NCI-H526 treated with DMSO at 0.1 percent for 48 hours (cell line): ENCODE measurements at places on chromosomes 5 and 9.
A peak's percentile ranks its signal among the peaks of the same experiment; 100 is the strongest.

GRCh38 chr9:28197653-28198052 is 624.4 kb upstream of the C9orf72 start:
- no peak for DNase-seq

DNA sequence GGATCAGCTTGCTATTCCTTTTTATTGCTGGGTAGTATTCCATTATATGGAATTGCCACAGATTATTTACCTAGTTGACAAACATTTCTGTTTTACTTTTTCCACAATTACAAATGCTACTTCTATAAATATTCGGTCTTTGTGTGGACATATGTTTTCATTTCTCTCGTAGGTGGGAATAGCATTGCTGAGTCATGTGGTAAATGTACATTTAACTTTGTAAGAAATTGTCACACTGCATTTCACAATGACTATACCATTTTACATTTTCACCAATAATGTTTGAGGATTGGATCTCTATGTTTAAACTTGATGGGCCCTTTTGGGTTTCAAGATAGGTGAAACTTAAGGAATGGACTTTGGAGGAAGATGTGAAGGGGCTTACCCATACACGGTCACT is 19.7 kb downstream of the RAI14 start:
- no peak for DNase-seq

DNA sequence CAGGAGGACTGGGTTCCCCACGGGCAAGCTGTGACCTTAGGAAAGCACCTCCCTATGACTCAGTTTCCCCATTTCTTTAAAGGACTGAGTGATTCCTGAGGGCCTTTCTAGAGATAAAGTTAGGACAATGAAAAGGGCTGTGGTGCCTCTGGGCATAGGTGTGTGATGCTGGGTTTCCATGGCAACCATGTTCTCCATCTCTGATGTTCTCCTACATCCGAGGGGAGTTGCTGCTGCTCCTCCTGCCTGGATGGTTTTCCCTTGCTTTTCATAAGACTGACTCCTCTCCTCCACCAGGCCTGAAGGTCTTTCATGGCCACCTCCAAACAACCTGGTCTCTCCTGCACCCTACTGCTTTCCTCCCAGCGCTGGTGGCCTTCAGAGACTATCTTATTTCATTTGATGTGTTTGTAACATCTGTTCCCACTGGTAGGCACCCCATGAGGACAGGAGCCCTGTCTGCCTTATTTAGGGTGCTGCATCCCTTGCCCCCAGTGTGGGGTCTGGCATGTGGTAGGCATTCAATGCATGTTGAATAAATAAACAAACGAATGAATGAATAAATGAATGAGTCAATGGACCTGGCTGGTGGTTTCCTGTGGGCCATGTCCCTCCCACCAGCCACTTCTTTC is 112.2 kb upstream of the HAND1 start:
- DNase-seq: no peak

- DNase-seq: no peak
These were observed 8.7 kb downstream of the UBQLN1 start for GRCh38 chr9:83698976-83699585.

DNA sequence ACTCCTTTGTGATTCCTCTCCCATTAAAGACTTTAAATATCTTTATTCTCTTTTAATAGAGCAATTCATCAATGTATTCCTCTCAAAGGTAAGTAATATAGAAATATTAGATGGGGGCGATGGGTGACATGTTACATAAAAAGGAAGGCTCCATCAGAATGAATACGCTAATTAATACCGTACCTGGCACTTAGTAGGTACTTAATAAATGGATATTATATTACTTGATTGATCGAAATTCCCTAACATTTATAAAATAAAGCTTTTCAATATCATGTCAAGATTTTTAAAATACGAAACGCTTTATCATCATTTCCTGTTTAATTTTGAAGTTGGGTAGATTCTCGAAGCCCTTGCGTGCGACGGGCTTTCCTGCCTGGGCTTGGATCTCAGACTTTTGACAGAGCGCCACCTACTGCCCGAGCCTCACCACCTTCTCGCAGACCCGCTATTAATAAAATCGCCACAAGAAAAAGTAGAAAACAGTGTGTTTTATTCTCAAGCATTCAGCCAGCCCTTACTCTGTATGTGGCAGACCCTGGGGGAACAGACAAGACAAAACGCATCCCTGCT is 99.4 kb downstream of the C5orf15 start:
- no peak for DNase-seq

DNA sequence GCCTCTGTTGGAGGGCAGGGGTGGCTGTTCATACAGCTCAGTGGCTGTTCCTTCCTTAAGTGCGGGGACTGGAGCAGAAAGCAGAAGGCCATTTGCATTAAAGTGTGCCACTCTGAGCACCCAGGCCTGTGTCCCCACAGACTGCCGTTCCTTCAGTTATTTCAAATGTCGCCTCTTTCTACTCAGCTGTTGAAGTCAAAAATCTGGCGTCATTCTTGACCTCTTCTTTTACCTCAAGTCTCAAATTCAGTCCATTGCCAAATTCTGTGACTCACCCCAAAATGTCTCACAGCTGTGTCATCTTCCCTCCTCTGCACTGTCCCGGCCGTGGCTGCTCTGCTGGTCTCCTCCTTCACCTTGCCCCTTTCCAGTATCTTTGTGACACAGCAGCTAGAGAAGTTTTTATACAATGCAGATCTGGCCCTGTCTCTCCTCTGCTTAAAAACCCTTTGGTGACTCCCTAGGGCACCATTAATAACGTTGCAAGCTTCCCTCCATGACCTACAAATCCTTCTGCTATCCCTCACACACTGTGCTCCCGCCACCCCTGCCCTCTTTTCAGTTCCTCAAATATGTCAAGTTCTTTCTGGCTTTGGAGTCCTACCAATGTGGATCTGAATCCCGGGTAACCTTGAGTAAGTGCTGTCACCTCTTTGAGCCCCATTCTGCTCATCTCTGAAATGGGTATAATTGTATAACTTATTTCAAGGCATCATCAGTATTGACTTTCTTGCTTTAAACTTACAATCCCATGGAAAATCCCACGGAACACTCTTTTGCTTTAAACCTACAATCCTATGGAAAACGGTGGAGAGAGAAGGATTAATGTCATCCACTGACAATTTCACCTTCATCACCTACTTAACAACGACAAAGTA is 98.3 kb upstream of the BOD1 start:
- DNase-seq: no peak

DNA sequence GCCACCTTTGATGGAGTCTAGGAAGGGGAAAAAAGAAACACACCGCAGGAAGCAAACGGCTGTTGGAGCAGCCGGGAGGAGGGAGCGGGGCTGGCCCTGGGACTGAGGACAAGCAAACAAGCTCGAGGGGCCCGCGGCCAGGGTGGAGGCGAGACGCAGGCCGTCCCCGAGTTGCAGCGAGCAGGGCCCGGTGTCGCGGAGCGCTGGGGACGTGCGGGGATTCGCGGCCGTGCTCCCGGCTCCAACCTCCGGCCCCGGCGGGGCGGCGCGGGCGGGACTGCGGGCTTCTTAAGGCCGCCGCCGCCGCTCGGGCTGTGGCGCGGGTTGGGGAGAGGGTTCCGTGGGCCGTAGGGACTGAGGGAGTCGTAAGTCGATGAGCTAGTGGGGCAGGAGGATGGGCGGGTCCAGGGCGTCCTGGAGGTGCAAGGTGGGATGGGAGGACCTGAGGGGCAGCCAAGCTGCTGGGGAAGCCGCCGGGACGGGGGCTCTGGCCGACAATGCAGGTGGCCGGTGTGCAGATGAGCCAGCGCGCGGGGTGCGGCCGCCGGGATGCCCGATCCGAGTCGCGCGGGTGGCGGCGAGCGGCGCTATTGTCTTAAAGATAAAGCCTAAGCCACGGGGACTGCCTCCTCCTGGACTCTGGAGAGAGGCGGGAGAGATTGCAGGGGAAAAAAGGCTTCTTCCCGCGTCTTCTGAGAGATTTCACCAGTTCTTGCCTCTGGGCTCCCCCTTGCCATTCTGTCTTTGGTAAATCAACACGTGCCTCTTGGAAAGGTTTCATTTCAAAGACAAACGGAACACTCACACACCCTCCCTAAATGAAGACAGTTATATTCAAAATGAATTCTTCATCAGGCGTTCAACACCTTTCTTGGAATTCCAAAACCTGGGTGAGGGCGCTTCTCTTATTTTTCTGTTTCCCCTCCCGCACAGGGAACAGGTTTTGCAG is 1.6 kb upstream of the HAPLN1 start:
- DNase-seq: peak; percentile 55

GRCh38 chr9:136607334-136607919 is 55.3 kb upstream of the EGFL7 start:
- DNase-seq: no peak

- DNase-seq: no peak
These were observed 2.1 kb downstream of the MSANTD3 start for GRCh38 chr9:100428871-100429654.

DNA sequence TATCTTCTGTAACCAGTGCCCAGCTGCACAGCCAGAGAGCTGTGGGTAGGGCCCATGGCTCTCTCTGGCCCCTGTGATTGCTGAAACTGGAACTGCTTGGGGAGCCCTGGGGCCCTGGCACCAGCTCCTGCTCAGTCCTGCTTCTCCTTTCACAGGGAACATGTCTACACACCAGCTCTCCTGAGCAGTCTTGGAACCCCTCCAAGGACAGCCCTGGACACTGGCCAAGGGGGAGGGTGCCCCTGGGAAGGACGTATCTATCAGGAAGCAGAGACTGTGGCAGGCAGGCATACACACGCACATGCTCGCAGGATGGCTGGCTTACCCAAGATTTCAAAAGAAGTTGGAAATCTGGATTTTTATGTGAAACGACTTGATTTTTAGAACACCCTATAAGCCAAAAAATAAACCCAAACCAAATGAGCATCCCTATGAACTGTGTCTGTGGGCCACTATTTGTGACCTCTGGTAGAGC is 8.8 kb upstream of the TRAF1 start:
- DNase-seq: no peak

GRCh38 chr5:154506716-154507080 is 28.7 kb upstream of the HAND1 start:
- no peak for DNase-seq

DNA sequence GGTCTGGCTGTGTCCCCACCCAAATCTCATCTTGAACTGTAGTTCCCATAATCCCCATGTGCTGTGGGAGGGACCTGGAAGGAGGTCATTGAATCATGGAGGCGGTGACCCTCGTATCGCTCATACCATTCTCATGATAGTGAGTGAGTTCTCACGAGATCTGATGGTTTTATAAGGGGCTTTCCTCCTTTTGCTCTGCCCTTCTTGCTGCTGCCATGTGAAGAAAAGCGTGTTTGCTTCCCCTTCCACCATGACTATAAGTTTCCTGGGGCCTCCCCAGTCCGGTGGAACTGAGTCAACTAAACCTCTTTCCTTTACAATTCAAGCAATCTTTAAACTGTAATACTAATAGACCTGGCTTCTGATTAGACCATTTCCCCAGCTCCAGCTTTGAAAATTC is 92.2 kb upstream of the SARDH start:
- no peak for DNase-seq

DNA sequence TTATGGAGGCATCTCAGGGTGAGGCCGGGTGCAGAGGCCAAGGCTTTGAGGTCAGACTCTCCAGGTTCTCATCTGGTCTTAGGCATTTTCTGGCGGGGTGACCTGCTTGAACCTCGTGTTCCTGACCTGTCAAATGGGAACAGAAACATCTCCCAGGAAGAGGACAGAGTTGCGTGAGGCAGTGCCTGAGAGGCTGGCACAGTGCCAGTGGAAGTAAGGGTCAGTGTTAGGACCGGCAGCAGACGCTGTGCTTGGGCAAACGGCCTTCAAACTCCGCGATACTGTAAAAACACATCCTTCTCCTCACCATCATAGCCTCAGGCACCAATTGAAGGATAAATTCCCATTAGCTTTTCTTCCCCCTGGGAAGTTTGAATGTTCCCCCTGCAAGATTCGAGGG is 55.6 kb upstream of the FCN2 start:
- DNase-seq: no peak

- no peak for DNase-seq
These were observed 34.0 kb downstream of the CDK5RAP2 start for GRCh38 chr9:120545701-120546550.
